ENCODE measurements at places on chromosomes 3 and 15. TPM values are rescaled to one million over a fixed set of nuclear protein-coding genes. Genes with fewer than 3 reads are reported as not detected.
A peak's percentile ranks its signal among the peaks of the same experiment; 100 is the strongest.

The NAALADL2 gene
- 5.1 TPM for total RNA-seq

The IL17RC gene
- 29.5 TPM for total RNA-seq

The EXD1 gene
- total RNA-seq: not detected

The TLR9 gene
- total RNA-seq: not detected

The CACNA1D gene
- not detected for total RNA-seq

The SLC6A1 gene
- not detected for total RNA-seq

The XCR1 gene
- total RNA-seq: not detected

The CNTN4 gene
- not detected for total RNA-seq

The GMNC gene
- total RNA-seq: 0.02 TPM

The WDR5B gene
- total RNA-seq: 4.6 TPM

The RLBP1 gene
- total RNA-seq: not detected

DNA sequence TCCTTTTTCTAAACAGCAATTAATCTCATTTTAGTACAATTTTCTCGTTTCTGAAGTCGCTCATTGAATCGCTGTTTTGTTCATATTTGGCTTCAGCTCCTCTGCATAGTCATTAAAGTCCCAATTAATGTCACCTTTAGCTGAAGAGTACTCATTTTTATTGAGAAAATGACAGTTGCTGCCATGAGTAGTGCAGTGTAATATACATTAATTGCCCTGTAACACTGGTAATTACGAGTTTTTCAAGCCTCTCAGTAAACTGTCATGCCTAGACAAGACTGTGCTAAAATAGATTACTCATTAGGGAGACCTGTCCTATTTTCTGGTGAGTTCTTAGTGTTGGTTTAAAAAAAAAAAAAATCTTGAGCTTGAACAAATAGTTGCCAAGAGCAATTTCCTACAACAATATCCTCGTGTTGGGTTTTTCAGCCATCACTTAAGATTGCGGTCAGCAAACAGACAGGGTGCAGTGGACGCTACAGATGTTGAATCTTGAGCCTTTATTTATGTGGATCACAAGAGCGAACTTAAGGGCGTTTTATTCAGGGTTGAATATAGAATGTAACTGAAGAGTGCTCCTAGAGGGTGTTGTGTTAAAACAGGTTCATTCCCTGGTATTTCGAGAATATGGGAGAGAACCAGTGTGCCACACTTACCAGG lies 176.0 kb downstream of the CDIN1 start:
- no peak for DNase-seq

DNA sequence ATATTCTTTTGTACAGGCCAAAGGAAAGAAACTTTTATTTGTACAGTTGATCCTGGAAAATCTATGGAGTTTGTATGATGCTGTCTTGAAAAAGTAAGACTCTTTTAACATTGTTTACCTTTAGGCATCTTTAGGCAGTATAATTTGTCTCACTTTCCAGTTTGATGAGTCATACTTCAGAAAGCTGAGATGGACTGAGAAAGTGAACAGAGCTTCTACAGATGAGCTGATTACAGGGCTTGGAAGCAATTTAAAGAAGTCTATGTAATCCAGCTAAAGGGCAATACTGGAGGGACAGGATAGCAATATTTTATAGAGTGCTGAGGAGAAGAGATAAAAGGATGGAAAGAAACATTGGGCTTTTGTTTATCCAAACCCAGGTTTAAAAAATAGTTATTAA lies 123.5 kb upstream of the GOLGA6L4 start:
- DNase-seq: peak; percentile 15

- DNase-seq: no peak
Observed at GRCh38 chr3:112109322-112109721, 23.1 kb downstream of the C3orf52 start.

DNA sequence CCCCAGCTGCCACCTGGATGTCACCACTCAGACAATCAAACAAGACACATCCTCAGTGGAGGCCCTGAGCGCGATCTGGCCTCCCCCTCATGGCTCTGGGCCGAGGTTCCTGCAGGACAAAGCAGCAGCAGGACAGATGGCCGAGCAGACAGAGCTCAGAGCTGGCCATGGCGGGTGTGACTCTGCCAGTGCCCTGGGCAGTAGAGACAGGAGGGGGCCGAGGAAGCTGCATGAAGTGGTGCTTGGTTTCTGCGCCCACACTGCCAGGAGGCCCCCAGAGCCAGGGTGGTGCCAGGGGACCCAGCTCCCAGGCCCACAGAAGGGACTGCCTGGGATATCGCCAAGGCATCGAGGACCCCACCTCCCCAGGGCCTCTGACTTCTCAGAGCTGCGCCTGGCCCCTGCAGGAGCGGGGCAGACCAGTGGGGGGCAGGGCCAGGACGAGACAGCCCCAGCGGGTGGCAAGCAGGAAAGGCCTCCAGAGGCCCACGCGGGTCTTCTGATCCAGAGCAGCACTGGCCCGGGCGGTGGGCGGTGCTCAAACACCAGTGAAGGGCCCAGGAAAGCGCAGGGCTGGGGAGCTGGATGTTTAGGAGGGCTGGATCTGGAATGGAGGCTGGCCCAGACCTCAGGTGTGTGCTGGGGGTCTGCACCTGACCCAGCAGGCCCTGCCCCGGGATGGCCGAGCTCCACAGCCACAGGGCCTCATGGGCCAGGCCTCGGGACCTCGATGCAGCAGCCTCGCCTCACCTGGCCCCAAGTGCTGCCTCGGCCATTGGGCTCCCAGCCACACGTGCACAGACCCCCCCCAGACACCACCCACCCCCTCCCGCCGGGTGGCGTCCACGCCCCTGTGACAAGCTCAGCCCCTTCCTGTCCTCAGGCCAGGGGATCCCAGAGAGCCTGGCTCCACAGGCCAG lies 76.0 kb downstream of the GOLGA8G start:
- no peak for DNase-seq

GRCh38 chr3:40719660-40720287 lies 195.0 kb downstream of the ZNF621 start:
- DNase-seq: peak; percentile 39

DNA sequence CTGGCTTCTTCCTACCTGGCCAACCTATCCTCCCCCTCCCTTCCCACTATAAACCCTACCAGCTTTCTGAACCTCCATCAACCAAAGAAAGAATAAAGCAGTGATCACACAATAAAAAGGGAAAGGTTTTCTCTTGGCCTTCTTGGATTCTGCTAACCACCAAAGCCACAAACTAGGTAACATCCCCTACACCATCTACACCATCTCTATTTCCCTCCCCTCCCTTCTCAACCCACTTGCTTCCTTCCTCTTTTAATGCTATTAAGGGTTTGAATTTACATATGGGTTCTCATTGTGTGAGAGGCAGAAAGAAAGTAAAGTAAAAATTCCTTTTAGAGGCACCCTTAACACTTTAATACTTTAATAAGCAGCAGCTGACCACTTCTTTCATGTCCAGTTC lies 25.8 kb upstream of the RSL24D1 start:
- no peak for DNase-seq

DNA sequence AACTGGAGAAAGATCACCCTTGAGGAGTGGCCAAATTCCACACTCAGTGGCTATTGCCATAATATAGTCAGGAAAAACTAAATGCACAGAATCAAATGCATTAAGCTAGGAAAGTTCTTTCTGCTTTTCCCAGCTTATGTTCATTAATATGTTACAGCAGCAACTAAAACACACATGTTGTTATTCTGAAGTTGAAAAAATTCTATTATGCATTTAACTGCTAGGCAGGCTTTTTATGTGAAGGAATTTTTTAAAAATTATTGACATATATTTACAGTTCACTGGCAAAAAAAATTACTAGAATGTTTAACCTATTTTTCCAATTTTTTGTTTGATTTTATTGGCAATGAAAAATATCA lies 135.2 kb upstream of the IL12A start:
- DNase-seq: no peak

DNA sequence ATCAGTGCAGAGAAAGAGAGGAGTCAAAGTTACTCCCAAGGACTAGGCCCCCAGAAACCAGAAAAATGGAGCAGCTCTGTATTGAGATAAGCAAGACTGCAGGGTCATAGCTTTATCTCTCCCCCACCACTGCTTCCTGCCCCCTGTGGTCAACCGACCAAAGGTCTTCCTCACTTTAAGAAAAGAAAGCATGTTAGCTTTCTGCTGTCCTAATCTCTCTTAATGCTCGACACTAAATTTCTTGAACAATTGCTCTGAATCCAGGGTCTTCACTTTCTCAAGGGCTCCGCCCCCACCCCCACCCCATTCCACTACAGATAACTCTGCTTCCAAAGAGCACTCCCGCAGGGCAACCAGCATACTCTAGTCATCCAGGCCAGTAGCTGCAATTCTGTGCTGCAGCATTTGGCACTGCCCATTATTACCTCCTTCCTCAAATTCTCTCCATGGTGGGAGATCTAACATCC lies 31.9 kb downstream of the TNIK start:
- DNase-seq: no peak

DNA sequence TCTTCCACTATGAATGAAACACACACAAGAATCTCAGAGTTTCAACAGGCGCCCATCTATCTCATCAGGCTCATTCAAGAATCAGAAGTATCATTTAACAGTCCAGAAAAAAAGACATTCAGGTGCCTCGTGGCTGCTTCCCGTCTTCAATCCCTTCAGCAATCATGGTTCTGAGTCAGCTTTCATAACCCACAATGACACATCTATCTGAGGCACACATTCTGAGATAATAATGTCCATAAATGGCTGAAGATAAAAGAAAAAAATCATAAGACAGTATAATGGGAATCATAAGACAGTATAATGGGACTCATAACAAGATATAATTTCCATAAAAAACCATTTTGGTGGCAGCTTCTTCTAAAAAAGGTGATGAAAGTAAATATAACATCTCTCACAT lies 52.4 kb downstream of the TNIK start:
- DNase-seq: peak; percentile 91

- DNase-seq: no peak
Observed at GRCh38 chr3:149954812-149955211, 15.9 kb downstream of the PFN2 start.

DNA sequence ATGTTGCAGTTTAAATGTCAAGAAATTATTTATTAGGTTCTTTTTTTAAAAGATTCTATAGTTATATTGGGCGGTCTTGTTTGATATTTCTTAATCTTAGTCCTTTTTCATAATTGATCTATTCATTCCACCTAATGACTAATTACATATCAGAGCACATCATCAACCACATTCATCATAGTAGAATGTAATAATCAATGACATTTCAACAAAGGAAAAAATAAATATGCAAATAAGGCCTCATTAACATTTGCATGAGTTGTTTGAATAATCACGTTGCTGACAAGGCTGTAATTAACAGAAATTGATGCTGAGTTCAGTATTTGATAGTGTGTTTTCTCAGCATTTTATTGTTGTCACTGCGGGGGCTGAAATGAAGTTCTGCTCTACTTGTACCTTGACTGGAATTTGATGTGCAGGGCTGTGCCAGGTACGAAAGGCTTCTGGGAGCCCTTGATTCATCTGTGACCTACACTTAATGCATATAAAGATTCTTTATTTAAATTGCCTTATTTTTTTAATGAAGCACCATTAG lies 215.7 kb downstream of the TCF12 start:
- DNase-seq: no peak

- DNase-seq: peak; percentile 39
Observed at GRCh38 chr3:129597087-129597999, 9.1 kb downstream of the PLXND1 start.

- DNase-seq: no peak
Observed at GRCh38 chr3:172702256-172702655, 8.6 kb downstream of the NCEH1 start.

DNA sequence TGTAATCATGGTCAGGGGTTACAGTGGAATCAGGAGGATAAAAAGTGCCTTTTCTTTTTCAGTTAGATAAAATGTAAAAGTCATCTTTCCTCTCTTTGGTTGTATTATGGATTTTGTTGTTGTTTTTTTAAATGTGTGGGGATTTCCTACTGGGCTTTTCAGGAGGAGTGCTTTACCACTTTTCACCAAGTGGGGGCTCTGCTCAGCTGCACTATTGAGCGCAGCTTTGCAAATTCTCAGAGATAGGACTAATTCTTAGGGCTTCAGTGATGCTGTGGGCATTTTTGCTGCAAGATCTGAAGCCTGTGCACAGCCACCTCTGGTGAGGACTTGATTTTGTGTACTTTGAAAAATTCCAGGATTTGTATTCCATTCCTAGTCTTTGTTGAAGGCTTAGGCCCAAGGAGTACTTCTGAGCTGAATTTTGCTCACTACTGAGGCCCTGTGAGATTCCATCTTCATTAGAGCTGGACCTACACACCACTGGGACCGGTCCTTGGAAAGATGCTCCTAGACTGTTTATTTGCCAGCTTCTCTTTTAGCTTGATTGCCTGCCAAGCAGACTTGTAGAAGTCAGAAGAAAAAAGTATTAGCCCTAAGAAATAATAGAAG lies 7.5 kb downstream of the GNB5 start:
- peak; percentile 25 for DNase-seq

DNA sequence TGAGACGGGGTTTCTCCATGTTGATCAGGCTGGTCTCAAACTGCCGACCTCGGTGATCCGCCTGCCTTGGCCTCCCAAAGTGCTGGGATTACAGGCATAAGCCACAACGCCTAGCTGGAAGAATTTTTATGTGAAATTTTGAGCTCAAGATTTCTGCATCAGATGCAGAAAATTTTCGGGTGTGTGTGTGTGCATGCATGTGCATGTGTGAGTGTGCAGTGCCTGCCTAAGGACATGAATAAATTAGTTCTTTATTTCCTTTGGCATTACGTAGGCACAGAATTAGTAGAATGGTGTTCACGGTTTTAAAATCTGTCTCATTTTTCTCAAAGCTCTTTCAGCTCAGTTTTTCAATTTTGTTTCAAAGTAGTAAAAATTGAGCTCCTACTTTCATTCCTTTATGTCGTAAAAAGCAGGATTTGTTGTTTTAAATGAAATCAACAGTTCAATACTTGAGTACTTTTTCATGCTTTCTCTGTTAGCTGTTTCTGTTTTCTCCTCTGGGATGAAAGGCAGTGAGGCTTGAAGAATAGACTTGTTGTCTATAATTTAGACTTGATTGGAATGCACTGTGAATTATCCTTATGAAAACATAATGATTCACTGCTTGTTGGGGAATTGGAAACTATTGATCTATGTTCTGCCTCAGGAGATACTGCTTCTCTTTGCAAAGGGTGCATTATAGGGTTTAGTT lies 23.3 kb upstream of the RAB11A start:
- no peak for DNase-seq

DNA sequence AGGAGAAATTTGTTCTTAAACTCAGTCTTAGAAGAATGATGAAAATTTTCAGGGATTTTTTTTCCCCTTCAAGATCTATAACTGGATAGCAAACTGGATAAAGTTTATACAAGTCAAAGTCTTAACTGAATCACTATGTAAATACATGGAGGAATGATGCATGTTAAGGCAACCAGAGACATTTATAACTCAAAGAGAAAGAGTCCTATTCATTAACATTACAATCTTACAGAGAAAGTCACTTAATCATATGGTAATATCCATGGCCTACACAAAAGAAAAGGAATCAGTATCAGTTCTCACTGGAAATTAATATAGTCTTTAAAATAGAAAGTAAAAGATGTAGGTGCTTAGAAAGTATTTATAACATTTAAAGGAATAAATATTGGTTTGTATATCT lies 869.1 kb downstream of the TBL1XR1 start:
- no peak for DNase-seq

Measured in M059J (cell line).